Kidney capillary endothelial cell (primary cell): ENCODE measurements at places on chromosomes 16 and 17.

DNA sequence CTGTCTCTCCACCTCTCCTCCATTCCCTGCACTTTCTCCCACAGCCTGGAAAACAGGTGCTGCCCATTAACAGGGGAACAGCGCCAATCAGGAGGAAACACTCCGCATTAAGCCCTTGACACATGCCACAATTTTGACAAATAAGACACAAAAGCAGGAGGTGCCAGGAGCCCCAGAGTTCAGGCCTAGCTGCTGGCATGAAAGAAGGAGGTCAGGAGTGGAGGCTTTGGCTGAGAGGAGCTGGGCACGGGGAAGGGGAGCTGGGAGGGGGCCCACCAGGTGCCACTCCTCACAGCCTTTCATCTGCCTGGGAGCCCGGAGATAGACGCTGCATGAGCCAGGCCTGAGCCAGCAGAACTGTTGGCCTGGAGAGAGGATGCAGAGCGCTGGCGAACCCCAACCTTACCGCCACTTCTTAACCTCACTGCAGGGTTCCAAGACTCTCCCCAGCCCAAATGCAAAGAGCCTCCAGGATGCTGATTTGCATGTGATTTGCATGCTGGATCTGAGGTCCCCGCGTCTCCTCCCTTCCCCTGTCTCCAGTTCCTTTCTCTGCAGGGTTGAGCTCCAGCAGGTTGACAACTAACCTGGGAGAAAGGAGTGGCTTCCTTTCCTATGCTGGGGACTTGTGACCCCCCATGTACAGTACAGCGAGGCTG lies 139.8 kb upstream of the SDK2 start:
- no peak for DNase-seq

DNA sequence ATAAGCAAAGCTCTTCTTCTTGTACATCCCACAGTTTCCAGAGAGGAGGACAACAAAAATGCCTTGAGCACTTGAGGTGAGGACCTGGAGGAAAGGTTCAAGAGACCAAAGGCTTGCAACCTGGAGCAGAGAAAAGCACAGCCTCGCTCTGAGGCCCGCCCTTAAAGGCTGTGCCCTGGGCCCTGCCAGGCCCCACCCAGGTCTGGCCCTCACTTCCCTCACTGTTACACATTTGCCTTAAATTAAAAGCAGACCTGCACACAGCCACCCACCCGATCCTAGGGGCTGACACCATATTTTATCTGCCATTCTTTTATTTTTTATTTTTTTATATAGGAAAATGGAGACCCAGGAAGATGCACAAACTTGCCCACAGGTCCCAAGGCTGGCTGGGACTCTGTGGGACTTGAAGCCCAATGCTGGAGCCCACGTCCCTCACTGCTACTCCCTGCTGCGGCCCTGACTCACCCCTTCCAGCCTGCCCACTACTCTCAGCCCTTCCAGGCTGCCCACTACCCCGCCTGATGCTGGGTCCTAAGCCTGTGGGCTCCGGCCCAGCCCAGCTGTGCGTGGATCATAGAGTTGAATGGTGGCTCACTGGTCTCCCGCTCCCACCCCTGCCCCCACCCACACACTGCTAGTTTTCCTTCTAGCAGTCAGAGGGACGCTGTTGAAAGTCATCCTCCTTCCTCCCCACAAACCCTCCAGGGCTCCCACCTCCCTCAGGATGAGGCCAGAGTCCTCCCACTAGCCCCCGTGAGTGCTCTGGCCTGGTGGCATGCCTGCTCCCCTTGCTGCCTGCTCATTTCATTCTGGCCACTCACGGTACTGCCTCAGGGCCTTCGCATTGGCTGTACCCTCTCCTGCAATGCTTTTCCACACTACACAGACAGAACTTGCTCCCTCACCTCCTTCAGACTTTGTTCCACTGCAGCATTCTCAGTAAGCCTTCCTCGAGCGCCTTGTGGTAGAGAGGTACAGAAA lies 77.6 kb upstream of the MED9 start:
- DNase-seq = no peak

DNA sequence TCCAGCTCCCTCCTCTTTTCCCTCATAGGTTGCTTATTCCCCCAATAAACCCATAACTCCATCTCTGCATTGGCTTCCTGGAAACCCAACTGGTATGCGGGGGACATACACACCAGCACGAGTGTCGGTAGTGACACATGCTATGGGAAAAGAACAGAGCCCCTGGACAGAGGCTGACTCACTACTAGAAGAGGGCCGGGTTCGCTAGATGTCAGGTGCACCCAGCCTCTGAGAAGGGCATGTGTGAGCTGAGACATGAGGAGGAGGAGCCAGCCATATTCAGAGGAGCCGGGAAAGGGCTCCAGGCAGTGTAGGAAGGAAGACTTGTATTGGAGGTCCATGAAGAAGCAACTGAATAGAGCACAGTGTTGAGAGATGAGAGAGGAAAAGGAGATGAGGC lies 241.1 kb downstream of the SOX9 start:
- DNase-seq = no peak

DNA sequence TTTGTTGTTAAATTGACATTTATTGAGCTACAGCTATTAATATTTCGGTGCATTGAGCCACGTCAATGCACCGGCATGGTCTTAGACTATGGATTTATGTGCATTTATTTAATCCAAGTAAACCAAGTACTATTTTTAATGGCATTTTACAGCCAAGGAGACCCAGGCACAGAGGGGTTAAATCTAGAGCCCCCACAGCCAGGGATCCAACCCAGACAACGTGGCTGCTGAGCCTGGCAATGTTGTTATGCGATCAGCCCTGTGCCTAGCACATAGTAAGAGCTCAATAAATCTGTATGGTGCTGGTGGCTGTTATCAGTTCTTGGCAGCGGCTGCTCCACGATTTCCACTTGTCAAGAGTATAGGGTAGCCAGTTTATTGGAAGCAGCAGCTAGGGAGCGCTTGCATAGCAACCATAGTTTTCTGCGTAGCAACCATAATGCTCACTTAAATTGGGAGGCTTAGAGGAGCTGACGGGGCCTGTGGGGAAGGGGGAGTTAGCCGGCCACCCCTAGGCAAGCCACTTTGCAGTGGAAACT lies 541 bp upstream of the RBBP6 start:
- no peak for DNase-seq

DNA sequence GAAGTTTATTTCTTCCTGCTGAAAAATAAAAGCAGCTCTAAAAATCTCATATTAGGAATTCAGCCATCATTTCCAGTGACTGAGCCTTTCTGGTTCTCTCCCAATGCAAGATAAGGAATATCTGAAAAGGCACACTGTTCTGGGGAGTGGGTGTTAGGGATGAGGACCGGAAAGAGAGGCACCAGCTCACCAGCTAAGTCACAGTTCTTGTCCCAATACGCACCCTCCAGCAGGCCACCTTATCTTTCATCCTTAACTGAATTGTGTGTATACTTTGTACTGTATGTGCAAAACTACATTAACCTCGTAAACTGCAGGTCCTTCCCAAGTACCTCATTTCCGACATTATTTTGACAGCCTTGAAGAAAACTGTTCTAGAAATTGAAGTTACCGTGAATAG lies 11.0 kb downstream of the AMFR start:
- no peak for DNase-seq

DNA sequence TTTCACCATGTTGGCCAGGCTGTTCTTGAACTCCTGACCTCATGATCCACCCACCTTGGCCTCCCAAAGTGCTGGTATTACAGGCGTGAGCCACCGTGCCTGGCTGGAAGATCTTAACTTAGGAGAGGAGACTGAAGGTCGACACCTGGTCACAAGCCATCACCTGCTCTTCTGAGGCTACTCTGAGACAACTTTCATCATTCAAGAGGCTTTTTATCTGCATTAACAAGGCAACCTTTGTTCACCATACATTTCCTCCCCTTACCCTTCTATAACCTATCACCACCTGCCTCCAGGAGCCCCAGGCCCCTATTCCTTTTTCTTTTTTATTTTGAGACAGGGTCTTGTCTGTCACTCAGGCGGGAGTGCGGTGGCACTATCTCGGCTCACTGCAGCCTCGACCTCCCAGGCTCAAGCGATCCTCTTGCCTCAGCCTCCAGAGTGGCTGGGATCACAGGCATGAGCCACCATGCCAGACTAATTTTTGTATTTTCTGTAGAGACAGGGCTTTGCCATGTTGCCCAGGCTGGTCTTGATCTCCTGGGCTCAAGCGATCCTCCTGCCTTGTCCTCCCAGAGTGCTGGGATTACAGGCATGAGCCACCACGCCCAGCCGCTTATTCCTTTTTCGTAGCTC lies 6.2 kb downstream of the LITAF start:
- no peak for DNase-seq

- no peak for DNase-seq
Observed at GRCh38 chr16:68082629-68083238, 2.4 kb upstream of the NFATC3 start.

- DNase-seq = no peak
Observed at GRCh38 chr17:27518545-27519521, 62.6 kb downstream of the KSR1 start.

- no peak for DNase-seq
Observed at GRCh38 chr16:73599870-73600269, 551.9 kb upstream of the ZFHX3 start.

DNA sequence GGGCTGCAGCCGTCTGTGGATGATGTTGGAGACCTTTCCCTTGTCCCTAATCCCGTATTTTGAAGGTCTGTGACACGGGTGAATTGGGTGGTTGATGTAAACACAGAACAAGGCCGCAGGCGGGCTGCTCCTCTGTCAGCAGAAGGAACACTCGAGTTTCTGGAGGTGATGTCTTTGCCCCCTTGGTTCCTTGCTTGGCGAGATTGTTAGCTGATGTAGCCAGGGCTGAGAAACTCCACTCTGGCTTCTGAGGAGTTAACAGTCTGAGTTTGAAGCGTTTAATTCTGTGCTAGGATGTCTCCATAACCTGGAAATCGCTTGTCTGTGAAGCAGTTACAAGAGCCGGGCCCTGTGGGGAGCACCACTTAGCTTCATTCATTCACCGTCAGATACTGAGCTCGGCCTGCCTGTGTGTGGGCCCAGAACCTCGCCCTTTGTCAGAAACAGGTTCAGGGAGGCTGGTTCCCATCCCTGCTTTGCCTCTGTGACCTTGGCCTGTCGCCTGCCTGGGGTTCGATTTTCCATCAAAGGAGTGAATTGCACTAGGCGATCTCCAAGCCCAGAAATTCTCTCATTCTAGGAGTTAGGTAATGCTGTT lies 1.3 kb downstream of the MAPK8IP3 start:
- no peak for DNase-seq

DNA sequence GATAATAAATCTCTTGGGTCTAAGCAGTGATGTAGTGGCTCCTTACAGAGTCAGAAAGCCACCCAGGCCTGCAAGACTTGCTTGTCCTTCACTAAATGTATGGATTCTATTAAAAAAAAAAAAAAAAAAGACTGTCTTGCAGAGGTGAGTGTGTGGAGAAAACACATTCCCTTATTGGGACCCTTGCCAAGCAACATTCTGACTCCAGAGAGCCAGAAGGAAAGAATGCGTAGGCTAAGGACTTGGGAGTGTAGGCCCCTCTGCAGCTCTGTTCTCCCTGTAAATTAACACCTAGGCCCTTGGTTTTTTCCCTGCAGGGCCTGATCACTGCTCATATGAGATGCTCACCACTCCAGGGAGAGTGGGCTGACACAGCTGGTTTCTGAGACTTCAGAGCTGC lies 17.8 kb downstream of the SCPEP1 start:
- no peak for DNase-seq

GRCh38 chr17:16938496-16939207 lies 33.3 kb downstream of the TNFRSF13B start:
- no peak for DNase-seq

- no peak for DNase-seq
Observed at GRCh38 chr17:40313668-40314583, 4.9 kb downstream of the RARA start.

GRCh38 chr17:57852092-57852954 lies 2.5 kb upstream of the MRPS23 start:
- DNase-seq = no peak

DNA sequence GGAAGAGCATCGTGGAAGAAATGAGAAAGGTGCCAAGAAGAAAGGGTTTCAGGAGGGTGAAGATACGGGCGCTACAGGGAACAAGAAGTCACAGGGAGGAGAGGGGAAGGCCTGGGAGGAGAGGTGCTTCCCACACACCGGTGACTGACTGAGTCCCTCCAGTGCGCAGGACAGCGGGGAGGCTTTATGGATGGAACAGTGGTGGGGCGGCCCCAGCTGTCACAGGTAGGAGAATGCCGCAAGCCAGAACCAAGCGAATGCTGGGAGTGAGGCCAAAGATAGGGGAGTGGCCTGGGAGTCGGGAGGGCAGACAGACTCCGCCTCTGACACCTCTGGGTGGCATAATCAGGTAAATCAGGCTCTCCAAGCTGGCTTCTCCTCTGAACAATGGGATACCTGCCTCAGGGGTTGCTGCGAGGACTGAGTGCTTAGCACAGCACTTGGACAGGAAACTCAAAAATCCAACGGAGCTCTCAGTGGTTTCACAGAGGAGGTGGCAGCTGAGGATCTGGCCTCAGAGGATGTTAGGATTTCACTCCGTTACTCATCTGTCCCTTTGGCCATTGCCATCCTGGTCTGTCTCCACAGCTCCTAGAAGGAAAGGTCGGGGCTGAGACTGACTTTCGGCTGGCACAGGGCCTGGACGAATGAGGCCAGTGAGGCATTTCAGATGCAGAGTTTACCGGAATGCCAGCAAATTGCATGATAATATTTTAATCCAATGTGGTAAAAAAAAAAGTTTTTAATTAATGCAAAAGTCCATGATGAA lies 717 bp upstream of the CNP start:
- peak; percentile 39 for DNase-seq

- DNase-seq = no peak
Observed at GRCh38 chr17:76188213-76189016, 47.4 kb upstream of the FOXJ1 start.

DNA sequence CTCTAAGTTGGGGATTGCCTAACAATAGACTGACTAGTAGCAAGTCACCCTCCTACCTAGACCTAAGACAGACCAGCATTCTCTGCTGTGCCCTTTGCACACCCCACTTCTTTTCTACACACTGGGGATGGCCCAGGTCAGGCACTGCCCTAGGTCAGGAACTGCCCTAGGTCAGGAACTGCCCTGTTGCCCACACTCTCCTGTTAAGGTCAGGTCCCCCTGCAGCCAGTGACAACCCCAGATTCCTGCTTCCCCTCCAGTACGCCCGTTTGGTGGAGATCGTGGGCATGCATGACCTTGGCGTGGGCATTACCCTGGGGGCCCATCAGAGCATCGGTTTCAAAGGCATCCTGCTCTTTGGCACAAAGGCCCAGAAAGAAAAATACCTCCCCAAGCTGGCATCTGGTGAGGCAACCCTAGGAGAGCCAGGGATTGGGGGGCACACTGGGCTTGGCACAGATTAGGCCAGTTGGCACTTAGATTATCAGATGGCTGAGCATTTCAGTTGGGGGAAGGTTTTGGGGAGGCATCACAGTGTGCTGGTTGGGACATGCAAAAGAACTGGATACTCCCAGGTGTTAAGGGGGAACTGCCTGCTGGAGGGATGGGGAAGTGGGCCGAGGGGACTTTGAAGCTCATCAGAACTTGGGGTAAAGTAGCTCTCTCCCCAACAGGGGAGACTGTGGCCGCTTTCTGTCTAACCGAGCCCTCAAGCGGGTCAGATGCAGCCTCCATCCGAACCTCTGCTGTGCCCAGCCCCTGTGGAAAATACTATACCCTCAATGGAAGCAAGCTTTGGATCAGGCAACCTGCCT lies 1.7 kb downstream of the ACADVL start:
- no peak for DNase-seq
